T-helper 17 cell (primary cell): ENCODE measurements at places on chromosomes 2 and 18.

GRCh38 chr2:65053199-65053598 lies 3.0 kb upstream of the CEP68 start:
- DNase-seq, result no peak

- DNase-seq, result no peak
Observed at GRCh38 chr2:203543898-203544328, 8.8 kb upstream of the RAPH1 start.

GRCh38 chr2:160352500-160352899 lies 141.1 kb downstream of the RBMS1 start:
- DNase-seq, result no peak

DNA sequence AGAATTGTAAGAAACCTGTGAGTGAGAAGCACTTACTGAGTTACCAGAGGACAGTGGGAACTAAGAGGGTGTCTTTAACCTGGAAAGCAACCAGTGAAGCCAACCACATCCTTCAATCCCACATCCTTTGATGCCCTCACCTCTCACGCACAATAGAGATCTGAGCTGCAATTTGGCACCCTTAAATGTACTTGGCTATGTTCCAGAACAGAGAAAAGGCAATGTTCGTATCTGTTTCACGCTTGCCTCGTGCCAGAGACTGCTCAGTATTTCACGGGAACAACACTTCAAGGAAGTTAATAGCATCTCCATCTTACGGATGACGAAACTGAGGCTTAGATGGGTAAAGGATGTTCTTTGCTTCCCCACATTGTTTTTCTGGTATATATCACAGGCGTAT lies 167.4 kb downstream of the DPP10 start:
- no peak for DNase-seq

DNA sequence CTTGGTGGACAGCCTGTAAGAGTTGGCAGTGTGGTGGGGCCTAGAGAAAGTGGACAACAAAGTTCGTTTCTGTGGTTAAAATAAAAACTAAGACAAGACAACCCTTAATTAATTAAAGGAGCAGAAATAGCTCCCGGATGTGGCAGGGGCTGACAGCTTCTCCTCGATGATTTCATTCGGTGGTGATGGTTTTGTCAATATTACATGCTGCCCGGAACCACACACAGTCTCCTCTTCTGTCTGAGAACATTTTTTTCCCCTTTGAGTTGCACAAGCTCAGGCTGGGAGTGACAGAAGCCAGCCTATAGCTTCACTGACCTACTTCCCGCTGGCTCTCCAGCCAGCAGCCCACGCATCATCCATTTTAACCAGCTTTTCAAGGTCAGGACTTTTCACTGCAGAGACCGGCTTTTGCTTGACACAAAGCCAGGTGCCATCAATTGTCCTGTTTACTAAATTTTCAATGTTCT lies 378.8 kb downstream of the SLC4A3 start:
- DNase-seq, result no peak

DNA sequence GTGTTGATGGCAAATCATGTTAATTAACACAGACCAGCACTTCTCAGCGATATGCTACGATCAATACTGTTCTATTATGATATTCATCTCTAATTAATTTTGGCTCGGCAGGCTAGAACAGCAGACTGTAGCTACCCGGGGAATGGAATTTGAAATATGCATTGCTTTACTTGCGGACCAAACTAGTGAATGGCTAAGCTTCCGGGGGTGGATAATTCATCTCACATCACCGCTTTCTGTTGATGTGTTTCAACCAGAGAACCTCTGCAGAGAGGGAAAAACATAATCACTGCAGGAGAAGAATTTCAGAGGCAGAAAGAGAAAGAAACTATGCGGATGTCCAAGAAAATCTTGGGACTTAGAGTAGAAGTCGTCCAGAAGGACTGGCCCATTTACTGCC lies 490.9 kb downstream of the STK39 start:
- DNase-seq, result no peak

DNA sequence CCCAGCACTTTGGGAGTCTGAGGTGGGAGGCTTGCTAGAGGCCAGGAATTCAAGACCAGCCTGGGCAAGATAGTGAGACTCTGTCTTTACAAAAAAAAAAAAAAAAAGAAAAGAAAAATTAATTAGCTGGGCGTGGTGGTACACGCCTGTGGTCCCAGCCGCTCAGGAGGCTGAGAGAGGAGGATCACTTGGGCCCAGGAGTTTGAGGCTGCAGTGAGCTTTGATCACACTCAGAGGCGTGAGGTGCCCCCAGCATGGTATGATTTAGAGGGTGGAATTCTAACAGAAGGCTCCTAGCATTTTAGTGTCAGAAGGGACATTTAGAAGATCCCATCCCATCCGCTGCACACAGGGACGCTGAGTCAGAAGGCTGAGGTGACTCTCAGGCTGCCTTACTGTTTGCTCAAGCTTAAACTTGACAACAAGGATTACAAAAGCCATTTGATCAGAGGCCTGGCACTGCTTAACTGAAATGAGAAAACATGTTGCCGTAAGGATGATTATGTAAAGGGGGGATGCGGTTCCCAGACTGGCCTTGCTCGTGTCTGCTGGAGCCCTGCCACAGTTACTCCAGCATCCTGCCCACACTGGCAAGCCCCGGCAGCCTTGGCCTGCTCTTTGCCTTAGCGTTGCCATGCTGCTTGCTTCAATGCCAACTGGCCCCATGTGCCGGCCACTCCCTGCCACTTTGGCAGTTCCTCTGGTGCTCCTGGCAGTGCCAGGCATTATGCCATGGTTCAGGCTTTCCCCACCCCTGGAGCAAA lies 45.6 kb upstream of the SLC1A4 start:
- no peak for DNase-seq

DNA sequence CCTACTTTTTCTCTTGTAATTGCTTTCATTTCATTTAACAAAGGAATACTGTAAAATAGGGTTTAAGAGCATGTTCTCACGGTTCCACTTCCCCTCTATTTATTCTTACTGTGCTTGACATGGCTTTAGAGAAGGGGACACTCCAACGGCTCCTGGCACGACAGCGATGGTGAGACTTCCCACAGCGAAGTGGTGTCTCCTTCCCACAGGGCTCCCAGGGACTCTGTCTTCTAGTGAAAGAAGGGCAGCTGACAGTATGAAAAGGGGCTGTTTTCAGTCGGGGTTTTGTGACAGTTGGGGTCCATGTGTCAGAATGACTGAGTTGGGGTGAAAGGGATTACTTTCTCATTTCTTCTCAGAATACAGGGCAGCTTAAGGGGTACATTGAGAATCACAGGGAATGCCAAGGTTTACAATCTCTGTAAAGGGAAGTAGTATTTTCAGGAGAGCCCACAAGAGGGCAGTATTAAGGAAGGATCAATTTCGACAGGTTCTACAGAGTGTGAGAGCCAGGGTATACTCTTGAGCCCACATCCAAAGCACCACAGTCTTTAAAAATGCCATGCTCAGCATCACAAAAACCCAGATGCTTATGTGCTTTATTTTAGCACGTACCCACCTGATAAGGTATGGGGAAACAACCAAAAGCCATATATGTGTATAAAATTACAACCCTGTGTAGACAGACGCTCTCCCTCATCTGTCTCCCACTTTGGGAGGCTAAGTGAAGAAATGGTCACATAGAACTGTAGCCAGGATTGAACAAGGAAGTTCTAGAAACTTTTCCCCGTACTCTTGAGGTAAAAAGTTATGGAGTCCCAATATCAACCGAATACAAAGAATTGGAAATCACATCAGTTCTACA lies 31.3 kb upstream of the RAPGEF4 start:
- no peak for DNase-seq

DNA sequence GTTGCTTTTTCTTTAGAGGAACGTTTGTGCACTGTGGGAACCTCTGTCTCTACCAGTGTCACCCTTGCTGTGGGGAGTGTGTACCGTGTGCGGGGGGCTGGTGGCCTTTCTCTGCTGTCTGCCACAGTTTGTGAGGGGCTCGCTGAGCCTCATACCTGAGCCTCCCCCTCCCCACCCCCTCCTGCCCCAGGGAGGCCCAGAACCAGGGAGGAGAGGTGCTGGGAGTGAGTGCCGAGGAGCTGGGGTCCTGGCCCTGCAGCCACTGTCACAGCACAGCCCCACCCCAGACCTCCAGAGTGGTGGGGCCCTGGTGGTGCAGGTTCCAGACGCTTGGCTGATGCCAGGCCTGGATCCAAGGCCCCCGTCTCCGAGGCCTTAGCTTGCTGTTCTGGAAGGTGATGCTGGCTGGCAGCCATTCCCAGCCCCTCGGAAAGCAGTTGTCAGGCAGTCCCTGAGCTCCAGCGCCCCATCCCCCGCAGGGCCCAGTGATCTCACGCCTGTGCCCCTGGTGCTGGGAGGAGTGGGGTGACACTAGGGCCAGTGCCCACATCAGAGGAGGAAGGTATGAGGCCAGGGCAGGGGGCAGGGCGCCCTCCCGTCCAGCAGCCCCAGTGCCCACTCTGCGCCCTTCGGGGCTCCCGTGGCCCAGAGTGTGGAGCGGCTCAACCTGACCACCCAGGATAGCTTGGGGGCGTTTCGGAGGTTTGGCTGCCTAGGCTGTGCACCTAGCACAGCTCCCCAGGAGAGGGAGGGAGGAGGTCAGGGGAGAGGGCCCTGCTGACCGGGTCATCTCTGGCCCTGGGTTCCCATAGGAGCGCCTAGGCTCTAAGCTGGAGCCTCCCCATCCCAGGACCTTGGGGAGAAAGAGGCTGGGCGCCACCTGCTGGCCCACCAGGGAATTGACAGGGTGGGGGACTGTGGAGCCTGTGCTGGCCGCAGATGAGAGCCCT lies 53.0 kb upstream of the ALPP start:
- peak; percentile 42 for DNase-seq

DNA sequence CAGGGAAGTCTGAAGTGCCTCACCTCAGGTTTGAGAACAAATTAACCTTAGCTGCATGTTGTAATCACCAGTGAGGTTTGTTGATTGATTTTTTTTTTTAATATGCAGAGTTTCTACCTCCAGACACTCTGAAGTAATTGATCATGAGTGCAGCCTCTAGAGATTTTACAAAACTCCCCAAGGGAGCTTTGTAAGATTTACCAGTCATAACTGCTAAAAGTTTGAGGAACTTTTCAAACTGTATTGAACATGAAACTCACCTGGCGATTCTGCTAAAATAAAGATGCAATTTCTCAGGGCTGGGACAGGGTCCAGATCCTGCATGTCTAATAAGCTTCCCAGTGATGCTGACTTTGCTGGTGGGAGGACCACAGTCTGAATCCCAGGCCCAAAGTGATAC lies 339.6 kb upstream of the DCC start:
- no peak for DNase-seq

GRCh38 chr2:17184512-17184911 lies 333.7 kb downstream of the RAD51AP2 start:
- DNase-seq, result no peak

DNA sequence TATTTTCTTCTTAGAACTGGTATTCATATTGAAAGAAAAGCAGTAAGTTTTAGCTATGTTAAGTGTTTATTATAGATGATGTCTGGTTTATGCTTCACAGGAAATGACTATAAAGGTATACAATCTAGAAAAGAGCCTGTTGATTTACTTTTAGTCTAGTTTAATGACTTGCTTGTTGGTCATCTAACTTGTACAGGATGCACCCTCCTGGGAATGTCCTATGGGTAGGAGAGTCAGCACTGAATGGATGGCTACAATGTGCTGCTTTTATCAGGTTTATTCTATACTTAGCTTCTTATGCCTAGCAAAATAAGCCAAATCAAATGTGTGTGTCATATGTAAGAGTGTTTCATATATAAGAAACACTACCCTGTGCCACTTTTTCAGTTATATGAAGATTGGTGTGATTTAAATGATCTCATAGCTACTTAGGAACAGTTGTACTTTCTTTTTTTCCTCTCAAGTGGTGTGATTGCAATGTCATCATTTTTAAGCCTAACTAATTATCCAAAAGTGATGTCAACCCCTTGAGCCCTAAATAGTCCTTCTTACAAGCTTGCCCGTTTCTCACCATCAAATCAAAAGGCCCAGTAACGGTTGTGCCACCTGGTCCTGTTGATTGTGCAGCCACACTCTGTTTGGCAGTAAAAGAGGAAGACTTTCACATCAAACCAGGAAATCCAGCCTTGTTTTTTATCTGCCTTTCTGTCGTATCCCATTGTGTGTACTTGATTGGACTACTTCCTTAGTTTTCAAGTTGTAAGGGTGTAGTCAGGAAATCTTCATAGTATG lies 176.0 kb downstream of the DIS3L2 start:
- no peak for DNase-seq
